ENCODE measurements at places on chromosomes 3 and 15.

DNA sequence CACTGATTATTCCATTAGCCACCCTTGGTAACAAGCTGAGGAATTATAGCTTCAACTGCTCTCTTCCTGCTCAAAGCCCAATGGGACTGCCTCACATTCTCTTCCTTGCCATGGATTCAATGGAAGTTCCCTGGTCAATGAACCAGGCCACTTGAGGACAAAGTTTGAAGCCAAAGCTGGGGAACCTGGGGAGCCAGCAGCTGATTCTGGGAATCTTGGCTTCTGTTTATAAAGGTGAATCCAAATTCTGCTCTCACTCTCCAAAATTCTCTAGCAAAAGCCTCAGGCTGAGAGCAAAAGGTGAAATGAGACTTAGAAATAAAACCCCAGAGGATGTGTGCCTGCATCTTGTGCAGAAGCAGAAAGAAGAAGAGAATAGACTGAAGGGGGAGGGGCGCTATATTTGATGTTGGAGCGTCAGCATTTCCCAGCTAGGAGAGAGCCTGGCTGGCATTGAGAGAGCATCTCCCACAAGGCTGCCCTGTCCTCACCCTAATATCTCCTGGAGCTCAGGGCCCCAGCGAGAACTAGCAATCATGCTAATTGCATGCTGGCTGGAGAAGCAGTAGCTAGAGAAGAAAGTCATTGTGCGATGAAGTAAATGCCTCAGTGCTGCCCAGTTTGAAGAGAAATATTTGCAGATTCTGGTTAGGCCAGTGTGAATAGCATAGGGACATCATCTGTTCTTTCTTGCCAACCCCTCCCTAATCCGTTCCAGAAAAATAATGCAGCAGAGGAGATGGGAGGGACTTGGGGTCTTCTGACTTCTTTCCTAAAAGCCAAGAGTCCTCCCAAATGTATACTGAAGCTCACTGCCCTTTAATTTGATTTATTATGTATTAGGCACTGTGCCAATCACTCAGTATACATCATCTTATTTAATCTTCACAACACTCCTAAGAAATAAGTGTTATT is 34.9 kb upstream of the GAP43 start:
- DNase-seq: no peak

DNA sequence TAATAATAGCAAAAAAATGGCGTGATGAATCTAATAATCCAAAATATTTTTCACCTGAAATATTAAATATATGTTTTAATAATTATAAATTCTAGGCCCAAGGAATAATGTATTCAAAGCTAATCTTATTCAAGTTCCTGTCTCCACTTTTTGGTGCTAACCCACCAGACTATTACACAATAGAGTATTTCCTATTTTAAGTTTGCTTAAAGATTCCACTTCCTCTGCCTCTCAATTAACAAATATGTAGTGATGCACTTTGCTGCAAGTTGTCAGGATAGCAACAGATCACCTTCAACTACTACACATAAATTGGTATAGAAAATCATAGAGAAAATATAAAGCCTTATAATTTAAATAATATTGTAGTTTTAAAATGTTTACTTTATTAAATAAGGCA is 467.5 kb downstream of the C3orf38 start:
- no peak for DNase-seq

- no peak for DNase-seq
Observed at GRCh38 chr3:170614214-170614966, 28.5 kb upstream of the SLC7A14 start.

DNA sequence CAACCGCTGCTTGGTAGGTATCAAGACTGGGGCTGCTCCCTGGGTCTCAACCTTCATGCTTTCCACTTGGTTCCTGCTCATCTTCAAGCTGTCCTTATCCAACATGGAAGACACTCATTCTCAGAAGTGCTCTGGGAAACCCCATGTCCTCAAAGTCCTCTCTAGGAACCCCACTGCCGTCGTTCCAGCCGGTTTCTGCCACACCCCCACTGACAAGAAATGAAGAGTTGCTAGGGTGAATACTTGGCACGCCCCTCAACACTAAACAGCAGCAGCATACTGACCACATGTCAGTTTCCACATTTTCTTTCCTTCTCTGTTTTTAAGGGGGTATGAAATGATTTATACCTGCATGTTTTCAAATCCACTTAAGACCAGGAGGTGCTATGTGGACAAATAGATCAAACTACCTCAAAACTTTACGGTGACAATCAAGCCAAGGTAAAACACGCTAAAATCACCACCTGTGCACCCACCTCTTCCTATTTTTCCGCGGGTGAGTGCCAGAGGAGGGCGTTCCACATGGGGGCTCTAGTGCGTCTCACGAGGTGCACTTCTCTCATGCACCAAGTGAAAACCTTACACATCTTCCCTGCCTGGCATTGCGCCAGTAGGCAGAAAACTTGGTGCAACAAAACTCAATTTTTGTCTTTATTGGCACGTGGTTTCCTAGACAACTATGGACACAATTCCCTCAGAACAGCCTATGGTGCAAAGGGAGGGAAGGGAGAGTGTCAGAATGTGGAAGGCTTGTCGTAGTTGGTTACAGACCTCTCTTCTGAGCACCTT is 125.1 kb downstream of the TJP1 start:
- DNase-seq: no peak

GRCh38 chr3:177860184-177860583 is 662.9 kb upstream of the TBL1XR1 start:
- DNase-seq: peak; percentile 71

- no peak for DNase-seq
Observed at GRCh38 chr15:99421172-99421656, 144.6 kb upstream of the MEF2A start.

- DNase-seq: no peak
Observed at GRCh38 chr3:66418475-66418931, 82.3 kb downstream of the LRIG1 start.

GRCh38 chr3:123489400-123490004 is 40.6 kb upstream of the ADCY5 start:
- DNase-seq: peak; percentile 84

- DNase-seq: no peak
Observed at GRCh38 chr15:100199711-100200286, 142.0 kb downstream of the ADAMTS17 start.

DNA sequence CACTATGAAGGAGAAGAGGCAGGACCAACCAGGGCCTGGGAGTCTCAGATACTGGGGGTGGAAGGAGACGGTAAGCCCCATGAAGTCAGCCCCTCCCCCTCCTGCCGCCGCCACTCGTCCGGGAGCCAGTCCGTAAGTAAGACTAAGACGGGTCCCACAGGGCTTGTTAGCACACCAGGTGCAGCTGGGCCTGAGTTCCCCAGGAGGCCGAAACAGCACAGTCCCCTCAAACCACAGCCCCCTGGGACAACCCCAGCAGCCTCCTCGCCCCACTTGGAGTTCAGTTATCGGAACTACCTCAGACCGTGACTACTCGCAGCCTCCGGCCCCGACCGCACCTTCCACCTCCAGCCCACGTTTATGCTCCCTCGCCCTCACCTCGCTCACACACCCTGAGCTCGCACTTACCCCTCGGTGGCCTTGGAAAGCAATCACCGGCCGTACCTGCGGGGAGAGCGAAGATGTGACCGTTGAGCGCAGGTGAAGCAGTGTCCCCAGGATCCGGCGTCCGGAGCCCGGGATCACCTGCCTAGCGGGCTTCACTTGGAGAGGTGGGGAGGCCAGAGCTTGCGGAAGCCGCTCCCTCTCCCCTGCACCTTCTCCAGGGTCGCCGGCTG is 557 bp downstream of the ELL3 start:
- peak; percentile 75 for DNase-seq

DNA sequence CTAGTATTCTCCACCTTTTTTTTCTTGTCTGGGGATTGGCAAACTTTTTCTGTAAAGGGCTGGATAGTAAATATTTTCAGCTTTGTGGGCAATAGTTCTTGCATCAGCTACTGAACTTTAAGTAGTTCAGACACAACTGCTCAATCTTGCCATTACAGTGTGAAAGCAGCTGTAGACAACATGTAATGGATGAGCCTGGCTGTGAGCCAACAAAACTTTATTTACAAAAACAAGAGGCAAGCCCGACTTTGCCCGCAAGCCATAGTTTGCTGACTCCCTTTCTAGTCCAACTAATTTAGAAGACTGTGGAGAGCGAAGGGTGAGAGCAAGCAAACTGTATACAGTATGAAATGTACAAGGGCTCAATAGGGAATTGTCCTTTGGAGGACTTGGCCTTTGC is 6.2 kb downstream of the FRMD4B start:
- DNase-seq: no peak

- peak; percentile 63 for DNase-seq
Observed at GRCh38 chr3:105868431-105868741, 426 bp downstream of the CBLB start.

- DNase-seq: no peak
Observed at GRCh38 chr3:151567477-151567876, 106.6 kb upstream of the IGSF10 start.

GRCh38 chr3:183098536-183099025 is 715 bp downstream of the MCCC1 start:
- no peak for DNase-seq

GRCh38 chr15:46460431-46461094 is 825.7 kb downstream of the SQOR start:
- no peak for DNase-seq

- no peak for DNase-seq
Observed at GRCh38 chr3:161630794-161631193, 134.2 kb downstream of the OTOL1 start.

GRCh38 chr3:56005196-56005805 is 463.0 kb downstream of the ERC2 start:
- DNase-seq: no peak

Data from D341Med (cell line).